RPMI8226 (cell line): ENCODE measurements at places on chromosomes 7 and 10.
A peak's percentile ranks its signal among the peaks of the same experiment; 100 is the strongest.

DNA sequence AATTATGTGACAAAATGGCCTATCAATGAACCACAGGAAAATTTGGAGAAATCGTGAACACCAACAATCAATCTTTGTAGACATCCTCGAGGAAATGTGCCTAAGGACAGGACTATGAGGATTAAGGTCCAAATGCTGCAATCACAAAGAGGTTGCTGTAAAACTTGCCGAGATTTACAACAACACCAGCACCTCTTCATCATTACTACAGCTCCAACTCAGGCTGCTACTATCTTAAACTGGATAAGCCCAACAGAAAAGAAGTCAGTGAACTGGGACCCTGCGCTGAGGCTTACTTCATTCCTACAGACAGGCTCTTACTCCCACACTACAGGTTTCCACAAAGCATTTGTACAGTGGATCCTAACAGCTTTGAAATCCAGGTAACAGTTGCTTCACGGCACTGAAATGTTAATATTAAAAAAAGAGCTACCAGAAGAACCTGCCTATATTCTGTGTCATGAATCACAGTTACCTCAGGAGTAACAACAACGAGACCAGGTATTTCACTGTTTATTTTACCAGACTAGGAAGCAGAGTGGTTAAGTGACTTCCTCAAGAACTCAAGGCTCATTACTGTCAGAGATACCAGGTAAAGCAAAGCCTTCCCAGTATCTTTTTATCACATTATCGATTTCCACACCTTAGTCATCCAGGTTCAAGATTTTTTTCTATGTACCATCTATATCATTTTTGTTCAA is 23.9 kb downstream of the CACUL1 start:
- no peak for DNase-seq

- DNase-seq: no peak
These were observed 94.3 kb downstream of the SIRT1 start for GRCh38 chr10:67978749-67979148.

DNA sequence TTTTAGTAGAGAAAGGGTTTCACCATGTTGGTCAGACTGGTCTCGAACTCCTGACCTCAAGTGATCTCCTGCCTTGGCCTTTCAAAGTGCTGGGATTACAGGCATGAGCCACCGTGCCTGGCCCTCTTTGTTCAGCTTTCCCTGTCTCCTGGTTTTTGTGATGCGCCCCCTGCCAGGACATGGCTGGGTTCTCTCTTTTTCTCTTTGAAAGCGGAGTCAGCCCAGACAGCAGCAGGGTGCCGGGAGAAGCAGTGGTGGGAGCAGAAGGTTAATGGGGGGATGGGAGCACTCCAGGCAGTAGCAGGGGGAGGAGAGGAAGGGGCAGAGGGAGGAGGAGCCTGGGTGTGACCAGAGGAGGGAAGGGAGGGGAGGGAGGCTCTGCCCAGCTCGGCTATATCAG is 1.8 kb downstream of the MUC3A start:
- no peak for DNase-seq

DNA sequence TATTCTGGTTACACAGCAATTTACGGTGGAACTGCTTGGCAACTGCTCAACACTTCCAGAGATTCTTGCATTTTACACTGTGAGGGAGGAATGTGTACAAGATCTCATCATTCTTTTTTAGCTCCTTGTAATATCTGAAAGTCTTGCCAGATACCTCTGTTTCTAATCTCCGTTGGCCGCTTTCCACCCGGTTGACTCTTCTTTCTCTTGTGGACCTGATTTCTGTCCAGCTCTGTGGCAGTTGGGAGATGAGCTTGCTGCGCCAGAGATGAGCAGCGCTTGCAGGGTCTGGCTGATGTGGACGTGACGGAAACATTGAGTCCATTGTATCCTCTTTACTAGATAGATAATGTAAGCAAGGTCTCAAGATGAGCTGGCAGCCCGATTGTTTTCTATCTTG is 27.6 kb downstream of the SPAG6 start:
- DNase-seq: no peak

DNA sequence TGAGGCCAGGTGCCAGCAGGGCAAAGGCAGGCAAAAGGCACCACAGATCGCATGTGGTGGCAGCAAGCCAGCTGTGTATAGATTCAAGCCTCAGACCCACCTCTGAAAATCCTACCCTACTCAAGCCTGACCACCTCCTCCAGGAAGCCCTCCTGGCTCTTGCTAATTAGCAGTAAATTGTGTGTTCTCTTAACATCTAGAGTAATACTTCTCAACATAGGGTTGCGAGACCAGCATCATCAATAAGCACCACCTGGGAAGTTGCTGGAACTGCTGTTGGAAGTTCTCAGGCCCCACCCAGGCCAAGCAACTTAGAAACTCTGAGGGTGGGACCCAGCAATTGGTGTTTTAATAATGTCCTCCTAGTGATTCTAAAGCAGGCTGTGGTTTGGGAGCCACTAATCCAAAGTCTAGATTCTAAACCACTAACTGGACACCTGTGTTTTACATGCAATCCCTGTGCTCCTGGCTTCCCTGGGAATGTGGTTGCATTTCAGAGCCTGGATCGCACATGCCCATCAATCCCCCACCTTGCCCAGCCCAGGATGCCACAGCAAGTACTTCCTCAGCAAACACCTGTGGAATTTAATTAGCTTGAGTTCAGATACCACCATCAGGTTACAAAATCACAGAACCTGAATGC is 46.2 kb downstream of the KCNMA1 start:
- DNase-seq: no peak

- no peak for DNase-seq
These were observed 261.0 kb downstream of the WDR11 start for GRCh38 chr10:121112136-121112535.

GRCh38 chr10:113528876-113529275 is 24.0 kb upstream of the HABP2 start:
- DNase-seq: no peak

GRCh38 chr10:97907830-97908229 is 58.2 kb downstream of the GOLGA7B start:
- DNase-seq: no peak

DNA sequence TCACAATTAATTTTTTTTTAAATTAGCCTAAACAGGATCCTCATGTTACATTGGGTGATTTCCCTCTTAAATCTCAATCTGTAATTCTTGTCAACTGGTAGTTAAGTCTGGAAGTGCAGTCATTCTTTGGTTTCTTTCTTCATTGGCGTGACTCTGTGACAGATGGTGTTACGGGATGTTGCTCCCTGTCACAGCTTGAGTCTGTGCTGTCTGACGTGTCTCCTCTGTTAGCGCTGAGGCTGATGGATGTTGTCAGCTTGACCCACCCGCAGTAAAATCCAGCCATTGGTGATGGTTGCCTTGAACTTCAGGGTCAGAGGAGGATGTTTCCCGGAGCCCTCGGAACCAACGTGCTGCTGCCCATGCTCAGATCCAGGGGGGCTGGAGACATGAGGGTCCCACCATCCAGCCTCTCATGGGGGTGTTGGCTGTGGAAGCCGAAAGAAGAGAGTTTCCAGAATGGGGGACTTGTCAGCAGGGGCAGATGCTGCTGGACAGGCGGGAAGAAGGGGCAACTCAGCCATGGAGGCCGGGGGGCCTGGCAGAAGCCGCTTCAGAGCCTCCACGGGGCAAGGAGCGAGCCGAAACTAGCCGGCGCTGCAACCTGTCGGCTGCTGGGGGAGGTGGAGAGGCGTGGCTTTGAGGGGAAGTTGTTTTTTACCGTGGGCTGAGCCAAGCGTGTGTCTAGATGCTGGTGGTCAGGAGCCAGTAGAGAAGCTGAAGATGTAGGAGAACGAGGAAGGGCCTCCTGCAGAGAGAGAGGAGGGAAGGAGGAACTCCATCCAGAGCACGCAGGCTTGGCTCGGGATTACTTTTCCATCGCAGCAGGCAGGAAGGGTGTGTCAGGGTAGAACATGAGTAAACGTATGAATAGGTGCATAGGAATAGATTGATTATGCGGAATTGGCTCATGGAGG is 3.5 kb downstream of the SUN1 start:
- no peak for DNase-seq

DNA sequence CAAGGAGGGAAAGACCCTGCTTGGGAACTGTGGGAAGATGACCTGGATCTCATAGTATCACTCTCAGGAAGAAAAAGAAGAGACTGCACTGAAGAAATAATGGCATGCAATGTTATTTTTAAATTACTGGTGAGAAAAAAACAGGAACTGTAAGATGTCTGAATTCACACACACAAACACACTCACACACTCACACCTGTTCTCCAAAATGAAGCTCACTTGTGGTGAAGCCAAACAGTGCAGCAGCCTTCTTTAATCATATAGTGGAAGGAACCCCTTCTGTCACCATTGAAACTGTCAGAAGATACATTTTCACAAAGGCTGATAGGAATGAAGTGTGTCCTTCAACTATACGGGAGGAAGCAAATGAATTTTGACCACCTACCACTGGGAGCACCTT is 156.5 kb upstream of the GHITM start:
- DNase-seq: no peak

- DNase-seq: peak; percentile 32
These were observed 139.3 kb downstream of the GLI3 start for GRCh38 chr7:42097752-42098151.

- DNase-seq: no peak
These were observed 20.4 kb downstream of the PLEKHA8 start for GRCh38 chr7:30048582-30048981.

DNA sequence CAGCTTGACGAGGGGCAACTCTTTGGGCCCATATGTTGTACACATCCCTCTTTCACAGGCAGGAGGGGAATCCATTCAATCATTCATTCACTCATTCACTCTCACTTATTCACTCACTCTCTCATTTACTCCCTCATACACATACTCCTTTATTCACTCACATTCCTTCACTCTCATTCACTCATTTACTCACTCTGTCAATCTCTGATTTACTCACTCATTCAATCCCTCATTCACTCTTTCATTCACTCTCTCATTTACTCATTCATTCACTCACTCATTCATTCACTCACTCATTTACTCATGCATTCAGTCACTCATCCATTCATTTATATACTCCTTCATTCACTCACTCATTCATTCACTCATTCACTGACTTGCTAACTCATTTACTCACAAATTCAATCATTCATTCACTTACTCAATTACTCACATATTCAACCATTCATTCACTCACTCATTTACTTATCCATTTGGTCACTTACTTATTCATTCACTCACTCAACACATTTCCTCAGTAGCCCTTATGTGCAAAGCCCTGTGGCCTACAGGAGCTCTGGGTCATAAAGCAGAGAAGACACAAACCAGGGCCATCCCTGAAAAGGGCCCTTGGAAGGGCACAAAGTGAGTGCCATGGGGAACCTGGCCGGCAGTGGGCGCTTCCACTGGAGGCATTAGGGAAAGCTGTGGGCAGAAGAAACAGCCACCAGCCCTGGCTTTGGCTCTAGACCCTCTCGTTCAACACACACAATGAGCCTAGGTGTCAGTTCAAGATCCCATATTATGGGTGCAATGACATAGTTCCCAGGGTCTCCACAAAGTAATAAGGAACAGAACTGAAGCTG is 26.0 kb downstream of the HIP1 start:
- DNase-seq: no peak

- no peak for DNase-seq
These were observed 75.8 kb downstream of the OR13A1 start for GRCh38 chr10:45239642-45240041.
